ENCODE measurements at places on chromosomes 7 and 10.

DNA sequence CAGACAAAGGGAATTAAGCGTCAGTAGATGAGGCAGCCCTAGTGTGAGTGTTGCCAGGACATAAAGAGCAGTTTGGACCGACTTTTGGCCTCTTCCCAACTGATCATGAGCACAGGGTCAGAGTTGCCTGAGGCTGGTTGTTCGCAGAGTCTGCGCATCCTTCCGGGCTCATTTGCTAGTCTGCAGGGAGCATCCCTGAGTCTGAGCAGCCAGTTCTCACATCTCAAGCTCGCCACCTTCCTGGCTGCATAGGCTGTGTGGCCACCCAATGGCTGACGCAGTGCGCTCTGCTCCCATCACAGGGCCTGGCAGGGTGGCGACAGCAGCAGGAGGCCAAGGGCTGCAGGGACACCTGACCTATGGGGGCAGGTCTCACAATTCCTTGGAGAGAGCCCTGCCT, 5.0 kb downstream of the GAD2 start:
- DNase-seq: no peak

GRCh38 chr10:125455855-125456254, 227.1 kb downstream of the TEX36 start:
- no peak for DNase-seq

- DNase-seq: no peak
Observed at GRCh38 chr10:93280699-93281366, 201.3 kb downstream of the MYOF start.

GRCh38 chr7:88115816-88116215, 104.0 kb downstream of the SRI start:
- DNase-seq: no peak

DNA sequence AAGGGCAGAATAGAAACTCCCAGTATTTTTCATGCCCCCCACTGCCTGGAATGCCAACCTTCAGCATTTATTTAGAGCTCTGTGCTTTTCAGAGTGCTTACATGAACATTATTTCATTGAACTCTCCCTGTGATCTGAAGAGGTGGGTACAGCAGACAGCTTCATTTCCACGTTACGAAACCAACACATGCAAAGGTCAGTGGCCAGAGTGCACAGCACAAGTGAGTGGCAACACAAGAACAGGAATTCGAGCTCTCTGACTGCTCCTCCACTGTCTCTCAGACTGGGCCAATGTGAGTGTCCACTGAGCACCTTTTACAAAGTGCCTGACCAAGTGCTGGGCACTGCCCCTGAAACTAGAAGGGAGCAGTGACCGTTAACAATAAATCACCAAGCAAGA, 162.9 kb downstream of the GLI3 start:
- DNase-seq: no peak

DNA sequence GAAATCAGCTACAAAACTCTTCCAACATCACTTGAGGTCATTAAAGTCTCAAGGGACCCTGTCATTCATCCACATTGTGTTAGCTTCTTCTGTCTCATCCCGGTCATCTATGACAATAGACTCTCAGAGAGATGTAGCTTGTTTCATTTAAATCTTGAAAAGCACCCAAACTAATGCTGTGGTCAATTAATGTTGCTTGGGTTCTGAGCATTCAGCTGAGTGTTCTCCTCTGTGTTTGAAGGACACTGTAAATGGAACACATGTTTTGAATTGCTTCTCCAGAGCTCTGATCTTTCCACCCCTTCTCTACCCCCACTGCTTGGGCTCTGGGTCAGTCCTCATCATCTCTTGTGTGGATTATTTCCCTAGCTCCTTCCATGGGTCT, 19.6 kb upstream of the ADD3 start:
- DNase-seq: no peak

DNA sequence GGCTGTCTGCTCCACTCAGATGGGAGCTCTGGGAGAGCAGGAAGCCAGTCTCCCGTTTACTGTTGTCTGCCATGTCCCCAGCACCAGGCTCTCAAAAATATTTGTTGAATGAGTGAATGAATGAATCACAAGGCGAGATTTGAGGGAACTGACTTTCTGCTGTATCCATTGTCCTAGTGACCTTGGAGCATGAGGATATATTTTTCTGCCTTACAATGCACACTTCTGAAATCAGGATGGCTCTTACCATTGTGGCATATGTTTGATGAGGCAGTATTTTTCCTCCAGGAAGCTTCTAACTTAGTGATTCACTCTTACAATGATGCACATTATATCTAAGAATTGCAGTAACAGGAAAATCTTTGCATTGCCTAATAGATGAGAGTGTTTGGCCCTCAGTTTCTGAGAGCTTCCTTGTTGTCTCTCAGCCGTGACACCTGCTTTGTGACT, 136.4 kb downstream of the RPS24 start:
- DNase-seq: no peak

GRCh38 chr7:68839014-68839413, 759.3 kb upstream of the AUTS2 start:
- no peak for DNase-seq

GRCh38 chr10:29873941-29874484, 185.4 kb downstream of the JCAD start:
- no peak for DNase-seq

- no peak for DNase-seq
Observed at GRCh38 chr10:119397416-119397815, 145.1 kb downstream of the RGS10 start.

DNA sequence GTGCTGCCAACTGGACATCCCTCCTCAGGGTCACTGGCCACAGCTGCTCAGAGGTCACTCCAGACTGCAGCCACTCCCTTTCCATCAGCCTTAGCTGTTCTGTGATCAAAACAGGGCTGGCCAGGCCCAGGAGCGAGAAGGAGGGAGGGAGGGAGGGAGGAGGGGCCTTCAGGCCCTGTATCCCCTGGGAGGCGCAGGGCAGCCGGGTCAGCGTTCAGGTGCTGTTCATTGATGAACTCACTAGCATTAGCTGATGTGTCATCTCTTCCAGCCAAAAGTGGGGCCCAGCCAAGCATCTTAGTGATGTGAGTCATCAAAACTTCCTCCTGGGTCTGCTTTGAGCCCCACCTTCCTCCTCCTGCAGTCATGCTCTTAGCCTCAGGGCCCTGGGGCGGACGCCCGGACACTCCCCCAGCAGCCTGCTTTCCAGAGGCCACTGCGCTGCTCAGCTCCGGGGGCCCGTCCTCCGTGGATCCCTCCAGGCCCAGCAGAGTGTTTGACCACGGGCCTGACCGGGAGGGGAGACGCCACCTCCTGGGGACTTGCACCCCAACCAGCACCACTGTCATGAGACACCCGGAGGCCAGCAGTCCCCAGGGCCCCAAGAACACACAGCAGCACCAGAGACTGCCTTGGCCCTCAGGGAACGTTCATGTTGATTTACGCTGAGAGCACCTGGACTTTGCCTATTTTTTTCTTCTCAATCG, 149.2 kb downstream of the PRKAG2 start:
- peak; percentile 31 for DNase-seq

- DNase-seq: no peak
Observed at GRCh38 chr10:46312953-46313352, 26.2 kb downstream of the ANTXRL start.

- DNase-seq: no peak
Observed at GRCh38 chr10:16520900-16521299, 779 bp downstream of the C1QL3 start.

- no peak for DNase-seq
Observed at GRCh38 chr10:34721208-34721840, 93.8 kb downstream of the PARD3 start.

GRCh38 chr10:6180480-6181110, 22.1 kb upstream of the PFKFB3 start:
- no peak for DNase-seq

DNA sequence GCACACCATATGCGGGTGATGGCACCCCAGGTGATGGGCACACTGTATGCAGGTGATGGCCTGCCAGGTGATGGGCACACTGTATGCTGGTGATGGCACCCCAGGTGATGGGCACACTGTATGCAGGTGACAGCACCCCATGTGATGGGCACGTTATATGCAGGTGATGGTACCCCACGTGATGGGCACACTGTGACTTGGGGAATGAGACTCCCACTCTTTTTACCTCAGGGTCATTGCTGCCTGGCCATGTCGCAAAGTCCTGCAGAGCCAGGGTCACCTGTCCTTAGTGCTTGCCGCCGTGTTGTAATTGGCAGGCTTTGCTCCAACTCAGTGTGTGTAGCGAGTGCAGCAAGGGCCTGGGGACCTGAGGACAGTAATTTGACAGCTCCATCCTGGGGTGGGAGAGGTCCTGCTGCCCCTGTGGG, 7.6 kb upstream of the CCDC201 start:
- DNase-seq: no peak

- DNase-seq: no peak
Observed at GRCh38 chr7:139886206-139886605, 57.1 kb downstream of the TBXAS1 start.

- DNase-seq: no peak
Observed at GRCh38 chr10:21989453-21990154, 13.9 kb downstream of the DNAJC1 start.

- DNase-seq: no peak
Observed at GRCh38 chr7:53358269-53358668, 322.8 kb downstream of the POM121L12 start.

GRCh38 chr7:89503281-89503680, 651.0 kb upstream of the STEAP1 start:
- DNase-seq: no peak

DNA sequence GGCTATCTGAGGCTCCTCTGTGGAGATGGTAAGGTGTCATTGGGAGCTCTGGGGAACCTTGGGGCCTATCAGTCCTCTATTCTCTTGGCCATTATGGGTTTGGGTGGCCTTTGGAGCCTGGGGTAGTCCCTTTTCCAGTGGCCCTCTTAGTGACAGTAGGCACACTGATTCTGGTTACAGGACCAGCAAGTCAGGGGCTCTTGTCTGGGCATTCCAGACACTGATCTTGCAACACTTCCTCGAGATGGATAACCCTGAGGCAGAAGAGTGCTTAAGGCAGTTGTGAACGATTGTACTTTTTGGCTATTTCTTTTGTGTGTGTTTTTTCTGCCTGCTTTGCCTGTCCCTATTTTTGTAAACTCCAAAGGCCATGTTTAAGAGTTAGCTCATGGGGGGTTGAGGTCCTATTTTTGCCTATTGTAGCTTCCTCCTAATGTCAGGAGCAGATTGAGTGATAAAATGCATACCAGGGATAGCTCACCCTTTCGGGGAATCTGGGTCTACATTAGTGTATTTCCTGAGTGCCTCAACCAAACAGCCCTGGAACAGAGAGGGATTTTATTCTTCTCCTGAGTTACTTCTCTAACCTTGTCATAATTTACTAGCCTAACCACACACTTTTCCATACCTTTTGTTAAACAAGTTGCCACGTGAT, 61.2 kb downstream of the PRKAR2B start:
- no peak for DNase-seq

DNA sequence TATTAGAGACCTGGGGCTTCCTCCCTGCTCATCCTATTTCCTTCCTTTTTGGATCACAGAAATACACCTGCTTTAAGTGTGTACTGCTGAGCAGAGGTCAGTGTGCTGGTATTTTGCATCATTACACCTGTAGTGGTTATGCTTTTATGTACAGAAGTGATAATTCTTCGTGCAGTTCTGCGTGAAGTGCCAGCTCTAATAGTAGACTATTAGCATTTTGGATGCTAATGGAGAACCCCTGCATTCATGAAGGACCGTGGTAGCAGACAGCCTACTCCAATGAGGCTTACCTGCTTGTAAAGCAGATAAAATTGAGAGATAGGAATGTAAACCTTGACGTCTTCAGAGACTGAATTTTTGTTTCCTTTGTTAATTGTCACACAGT, 114.3 kb downstream of the CDK14 start:
- no peak for DNase-seq

GRCh38 chr10:81961451-81962184, 86.6 kb downstream of the NRG3 start:
- DNase-seq: no peak

DNA sequence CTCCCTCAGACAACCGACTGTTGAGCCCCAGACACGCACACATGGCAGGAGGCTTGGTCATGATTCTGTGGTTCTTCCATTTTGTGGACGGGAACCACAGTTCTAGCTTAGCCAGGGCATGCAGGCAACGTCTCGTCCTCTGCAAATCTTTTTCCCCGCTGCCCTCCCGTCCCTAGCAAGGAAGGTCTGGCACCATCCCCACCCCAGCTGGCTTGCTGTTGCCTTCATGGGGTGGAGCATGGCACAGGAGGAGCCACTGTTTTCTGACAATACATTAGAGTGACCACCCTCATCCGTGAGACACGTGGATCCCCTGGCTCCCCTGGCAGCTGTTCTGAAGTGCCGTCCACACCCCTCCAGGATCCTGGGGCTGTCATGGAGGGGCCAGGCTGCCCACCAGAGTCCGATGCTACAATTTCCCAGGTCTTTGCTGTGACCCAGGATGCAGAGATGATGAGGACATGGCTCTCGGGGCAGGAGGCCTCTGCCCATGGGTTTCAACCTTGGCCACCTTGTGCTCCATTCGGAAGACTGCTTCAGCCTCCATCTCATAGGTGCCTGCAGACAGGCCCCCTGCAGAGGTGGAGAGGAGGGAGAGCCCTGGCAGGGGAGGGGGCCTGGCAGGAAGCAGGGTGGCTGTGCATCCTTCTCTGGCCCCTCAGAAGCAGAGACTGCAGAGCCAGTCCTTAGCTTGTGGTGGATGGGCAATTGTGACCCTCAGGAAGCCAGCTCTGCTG, 233.6 kb downstream of the GLRX3 start:
- DNase-seq: no peak

DNA sequence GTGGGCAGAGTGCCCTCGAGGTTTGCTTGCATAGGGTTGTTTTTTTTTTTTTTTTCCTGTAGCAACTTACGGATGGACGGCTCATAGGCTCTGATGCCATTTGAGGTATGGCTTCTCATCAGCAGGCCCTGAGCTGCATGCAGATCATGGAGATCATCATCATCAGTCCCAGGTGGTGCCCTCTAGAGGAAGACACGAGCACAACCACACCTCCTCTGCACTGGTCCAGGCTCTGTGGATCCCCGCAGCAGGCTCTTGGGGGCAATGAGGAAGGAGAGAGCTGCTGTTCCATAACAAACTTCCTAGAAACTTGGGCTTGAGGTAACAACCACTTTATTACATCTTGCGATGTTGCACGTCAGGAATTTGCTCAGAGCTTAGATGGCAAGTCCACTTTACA, 132.7 kb upstream of the CXCL12 start:
- no peak for DNase-seq

- DNase-seq: no peak
Observed at GRCh38 chr10:49329146-49329505, 30.2 kb downstream of the C10orf71 start.

Measured in activated CD4-positive, alpha-beta T cell treated with anti-CD3 and anti-CD28 coated beads, Interleukin-2, amount 50 U/mL, for 4 hours (primary cell).